ENCODE measurements at places on chromosomes 11 and 22.

GRCh38 chr22:30328466-30329049 lies 1.8 kb upstream of the TBC1D10A start:
- DNase-seq = no peak

- no peak for DNase-seq
Observed at GRCh38 chr22:19464546-19464945, 14.4 kb downstream of the UFD1 start.

DNA sequence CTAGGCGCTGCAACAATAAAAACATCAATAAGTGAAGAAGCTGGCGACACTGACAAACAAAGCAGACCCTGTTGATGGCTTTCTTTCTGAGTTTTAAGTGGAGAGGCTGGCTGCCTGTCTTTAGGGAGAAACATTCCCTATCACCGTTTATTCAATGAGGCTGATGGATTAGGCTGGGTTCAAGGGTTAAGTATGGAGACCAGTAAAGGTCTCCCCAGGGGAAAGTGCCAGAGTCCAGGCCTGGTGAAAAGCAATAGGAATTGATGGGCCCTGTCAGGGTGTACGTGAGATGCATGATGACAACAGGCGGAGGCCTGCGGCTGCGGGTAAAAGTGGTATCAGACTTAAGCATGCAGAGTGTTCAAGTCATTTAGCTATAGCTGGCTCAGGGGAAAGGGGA lies 102.6 kb downstream of the ALX4 start:
- DNase-seq = no peak

DNA sequence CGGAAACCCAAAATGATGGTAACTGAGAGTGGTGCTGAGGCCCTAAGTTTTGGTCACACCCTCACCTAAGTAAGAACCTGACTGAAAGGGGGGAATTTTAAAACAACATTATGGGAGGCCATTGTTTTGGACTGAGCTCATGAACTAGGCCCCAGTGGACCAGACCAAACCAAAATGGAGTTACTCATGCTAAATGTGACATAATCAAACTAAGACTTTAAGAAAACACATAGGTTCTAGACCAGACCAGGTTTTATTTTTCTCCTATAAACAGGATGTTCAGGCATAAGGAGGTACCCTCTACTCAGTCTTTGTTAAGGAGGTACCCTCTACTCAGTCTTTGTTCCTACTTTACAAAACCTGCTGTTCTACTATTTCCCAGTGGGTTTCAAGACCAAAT lies 7.4 kb upstream of the EI24 start:
- DNase-seq = no peak

DNA sequence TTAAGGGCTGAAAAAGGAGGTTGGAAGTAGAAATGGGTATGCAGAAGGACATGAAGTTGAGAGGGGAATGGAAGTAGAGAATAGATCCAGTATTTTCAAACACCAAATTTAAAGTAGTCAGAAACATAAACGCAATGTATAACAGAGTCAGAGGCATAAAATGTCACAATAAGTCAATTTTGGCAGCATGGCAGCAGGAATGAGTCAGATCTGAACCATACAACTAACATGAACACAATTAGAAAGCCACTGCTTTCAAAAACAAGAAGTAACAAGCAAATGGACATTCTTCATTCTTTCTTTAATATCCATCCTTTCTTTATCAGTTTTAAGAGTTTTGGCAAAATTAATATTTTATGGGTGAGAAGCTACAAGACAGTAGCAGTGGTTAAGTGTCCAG lies 2.5 kb downstream of the CHORDC1 start:
- no peak for DNase-seq

DNA sequence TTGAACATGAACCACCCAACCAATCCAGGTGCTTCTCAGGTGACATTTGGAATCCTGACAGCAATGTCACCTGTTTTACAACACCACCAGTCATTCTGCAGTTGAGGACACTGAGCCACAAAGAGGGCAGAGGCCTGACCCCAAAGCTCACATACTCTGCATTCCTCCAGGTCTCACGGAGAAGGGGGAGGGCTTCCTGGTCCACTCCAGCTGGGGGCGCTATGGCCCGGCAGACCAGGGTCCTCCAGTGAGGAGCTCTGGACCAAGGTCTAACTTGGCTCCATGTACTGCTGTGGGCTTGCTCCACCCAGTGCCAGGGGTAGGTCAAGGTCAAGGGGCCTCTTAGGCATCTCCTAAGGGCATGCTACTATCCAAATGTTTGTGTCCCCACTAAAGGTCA lies 1.5 kb upstream of the PNPLA3 start:
- DNase-seq = no peak

DNA sequence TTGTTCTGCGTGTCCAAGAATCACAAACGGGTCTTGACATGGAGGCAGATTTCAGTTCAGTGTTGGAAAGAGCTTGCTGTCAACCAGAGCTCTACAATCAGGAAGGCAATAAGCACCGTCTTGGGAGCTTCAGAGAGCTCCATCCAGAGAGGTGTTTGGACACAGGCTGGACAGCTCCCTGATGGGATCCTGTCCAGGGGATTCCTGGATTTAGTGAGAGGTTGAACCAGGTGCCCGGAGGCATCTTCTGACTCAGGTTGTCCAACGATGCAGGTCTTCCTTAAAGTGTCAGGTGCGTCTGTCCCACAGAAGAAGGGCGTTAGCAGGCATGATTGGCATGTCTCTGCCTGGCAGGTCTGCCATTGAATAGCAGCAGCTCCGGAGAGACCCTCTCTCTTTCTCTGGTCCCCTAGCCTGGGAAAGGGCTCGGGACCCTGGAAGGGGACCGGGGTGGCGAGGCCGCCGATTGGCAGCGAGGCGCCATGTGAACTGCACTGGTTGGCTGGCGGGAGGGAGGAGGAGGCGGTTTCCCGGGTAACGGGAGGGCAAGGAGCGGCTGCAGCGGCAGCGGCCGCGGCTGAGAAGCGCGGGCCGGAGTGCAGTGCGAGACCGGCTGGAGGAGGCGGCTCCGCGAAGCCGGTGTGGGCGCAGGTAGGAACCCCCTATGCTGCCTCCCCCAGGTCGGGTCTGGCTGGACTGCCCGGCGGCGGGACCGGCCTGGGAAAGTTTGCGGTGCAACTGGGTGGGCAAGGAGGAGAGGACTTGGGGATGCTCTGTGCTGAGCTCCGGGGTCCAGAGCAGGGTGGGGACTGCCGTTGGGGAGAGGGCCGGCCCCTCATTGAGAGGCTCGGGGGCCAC lies 104.1 kb upstream of the E2F8 start:
- DNase-seq = no peak

DNA sequence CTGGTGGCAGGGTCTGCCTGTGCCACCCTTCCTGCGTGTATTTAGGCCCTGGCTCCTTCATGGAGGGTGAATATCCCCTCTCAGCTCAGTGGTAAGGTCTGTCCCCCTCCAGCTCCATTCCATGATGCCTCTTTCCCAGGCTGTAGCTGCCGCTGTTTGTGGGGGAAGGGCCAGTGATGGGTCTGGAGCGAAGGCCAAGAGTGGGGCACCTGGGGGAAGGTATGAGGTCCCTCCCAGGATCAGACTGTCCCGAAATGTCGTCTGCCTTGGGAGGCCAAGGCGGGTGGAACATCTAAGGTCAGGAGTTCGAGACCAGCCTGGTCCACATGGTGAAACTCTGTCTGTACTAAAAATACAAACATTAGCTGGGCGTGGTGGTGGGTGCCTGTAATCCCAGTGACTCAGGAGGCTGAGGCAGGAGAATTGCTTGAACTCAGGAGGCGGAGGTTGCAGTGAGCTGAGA lies 1.1 kb downstream of the CD151 start:
- DNase-seq = no peak

DNA sequence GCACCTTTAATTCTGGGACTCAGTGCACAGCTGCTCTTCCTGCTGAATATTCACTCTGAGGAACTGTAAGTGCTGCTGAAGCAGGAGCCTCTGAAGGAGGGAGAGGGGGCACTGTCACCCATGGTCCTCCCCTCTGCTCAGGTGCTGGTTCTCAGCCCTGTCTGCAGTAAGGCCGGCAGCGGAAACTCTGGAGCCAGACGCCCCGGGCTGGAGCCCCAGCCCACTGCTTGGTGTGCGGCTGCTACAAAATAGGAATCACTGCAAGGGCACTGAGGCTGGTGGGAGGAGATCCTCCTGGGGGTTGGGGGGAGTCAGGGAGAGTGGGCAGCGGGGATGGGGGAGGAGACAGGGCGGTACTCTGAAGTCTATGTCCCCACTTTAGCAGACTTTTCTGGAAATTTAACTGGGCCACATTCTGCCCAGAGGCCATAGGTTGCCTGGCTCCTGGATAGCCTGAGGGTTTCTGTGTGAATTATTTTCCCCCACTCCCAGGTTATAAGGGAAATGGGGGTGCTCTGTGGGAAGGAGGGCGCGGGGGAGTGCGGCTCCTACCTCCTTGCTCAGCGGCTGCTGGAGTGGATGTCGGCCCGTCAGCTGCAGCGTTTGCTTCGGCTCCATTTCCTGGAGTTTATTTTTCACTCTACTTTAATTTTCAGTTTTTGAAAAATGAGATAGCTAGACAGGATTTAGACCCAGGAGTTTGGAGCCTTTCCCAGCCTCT lies 33.6 kb downstream of the TBC1D22A start:
- DNase-seq = no peak

DNA sequence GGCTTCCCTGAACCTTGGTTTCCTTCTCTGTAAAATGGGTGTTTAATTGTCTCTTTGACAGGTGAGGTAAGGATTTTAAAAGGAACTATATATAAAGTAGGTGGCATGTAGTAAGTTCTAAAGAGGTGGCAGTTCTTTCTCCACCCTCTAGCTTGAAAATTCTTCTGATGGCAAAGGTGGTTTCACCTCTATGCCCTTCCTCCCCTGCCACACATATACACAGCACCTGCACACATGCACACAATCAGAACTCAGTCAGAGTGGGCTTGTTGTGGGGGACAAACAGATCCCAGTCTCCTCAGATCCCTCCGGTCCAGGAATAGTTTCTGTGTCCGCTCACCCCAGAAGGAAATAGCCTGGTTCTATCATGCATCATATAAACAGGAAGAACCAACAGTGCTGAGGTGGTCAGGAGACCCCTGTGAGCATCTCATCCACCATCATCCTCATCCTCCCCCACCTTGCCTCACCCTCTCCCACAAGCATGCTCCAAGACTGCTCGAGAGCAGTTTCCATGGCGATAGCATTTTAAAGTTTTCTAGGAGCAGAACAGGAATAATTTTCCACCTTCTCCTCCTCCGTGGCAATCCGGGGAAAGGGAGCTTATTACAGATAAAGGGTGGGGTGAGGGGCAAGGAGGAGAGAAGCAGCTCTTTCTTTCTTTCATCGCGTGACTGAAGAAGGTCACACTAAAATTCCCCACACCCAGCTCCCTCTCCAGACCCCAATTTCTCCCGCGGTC lies 123.6 kb downstream of the CHST1 start:
- DNase-seq = no peak

DNA sequence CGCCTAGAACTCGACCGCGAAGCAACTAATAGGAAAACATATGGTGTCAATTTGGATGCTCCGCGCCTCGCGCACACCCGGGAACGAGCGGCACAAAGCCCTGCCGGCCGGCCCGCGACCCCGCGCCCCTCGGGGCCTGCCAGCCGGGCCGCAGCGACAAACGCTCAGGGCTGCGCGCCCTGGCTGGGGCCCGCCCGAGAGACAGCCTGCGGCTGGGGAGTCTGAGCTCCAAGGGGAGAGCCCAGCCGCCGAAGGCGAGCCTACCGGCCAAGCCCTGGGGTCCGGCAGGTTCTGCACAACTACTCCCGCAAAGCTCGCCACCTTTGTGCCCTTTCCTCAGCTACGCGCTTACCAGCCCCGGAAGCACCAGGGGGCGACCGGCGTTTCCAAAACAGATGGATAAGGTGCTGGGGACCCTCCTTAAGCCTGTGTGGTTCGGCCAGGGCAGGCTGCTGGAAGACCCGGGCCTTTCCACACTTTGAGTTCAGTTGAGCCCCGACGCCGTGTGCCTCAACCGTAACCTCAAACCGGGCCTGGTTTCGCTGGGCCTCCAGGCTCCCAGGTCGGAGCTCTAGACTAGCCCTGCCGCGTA lies 6.0 kb downstream of the PAX6 start:
- no peak for DNase-seq

DNA sequence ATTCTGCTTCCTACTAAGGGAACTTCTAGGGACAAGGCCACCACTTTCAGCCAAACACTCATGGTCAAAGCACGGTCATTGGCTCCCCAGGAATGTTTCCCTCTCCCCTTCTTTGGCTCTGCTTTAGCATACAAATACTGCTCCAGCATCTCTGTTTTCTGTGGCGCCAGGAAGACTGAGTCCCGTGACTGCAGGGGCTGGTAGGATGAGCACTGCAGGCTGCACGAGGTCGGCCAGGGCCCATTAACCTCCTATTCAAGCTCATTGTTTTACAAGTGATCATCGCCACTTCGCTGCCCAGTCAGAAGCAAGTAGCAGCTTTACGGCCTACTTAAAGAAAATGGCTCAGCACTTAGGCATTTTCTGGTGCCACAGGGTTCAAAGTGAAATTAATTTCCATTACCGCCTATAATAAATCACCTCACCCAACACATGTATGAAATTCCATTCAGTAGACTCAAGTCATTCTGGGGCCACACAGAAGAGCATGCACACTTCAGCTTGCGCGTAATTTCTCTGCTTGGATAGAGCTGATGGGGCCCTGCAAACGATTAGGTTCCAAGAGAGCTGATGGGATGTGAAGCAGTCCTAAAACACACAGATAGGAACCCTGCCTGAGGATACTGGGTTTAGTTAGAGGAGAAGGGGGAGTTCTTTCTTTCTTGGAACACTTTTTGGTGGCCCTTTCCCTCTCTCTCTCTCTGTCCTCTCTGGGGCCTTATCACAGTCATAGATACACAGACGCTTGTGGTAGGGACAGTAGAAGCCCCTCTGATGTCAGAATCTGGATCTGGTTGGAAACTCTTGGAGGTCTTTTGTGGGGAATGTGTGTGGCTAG lies 173.7 kb downstream of the KIF18A start:
- no peak for DNase-seq

- no peak for DNase-seq
Observed at GRCh38 chr11:13256216-13256615, 21.4 kb upstream of the BMAL1 start.

- no peak for DNase-seq
Observed at GRCh38 chr22:35995772-35996171, 32.9 kb downstream of the RBFOX2 start.

- DNase-seq = no peak
Observed at GRCh38 chr11:69442012-69442806, 39.3 kb upstream of the LINC01488 start.

GRCh38 chr11:57459164-57460021 lies 935 bp upstream of the RTN4RL2 start:
- DNase-seq = no peak

DNA sequence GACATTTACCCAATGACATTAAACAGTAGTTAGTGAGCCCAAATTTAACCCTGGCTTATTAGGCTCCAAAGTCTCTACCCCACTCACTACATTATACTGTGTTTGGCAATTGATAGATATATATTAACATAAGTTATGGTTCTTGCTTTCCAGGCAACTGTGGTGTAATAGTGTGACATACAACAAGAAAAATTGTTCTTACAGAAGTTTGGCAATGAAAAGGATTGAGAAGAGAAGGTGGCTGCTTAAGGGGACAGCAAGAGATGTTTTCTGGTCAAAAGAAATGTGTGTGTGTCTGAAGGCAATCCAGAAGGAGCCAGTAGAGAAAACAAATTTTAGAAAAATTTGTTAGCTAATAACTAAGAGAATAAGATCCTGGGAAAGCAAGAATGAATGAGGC lies 132.4 kb downstream of the SWAP70 start:
- DNase-seq = no peak

GRCh38 chr11:61816736-61817455 lies at the start of gene FADS1:
Gene FADS1, minus strand, starts transcription at chr11:61817003. Its CDS starts 74 bp downstream, at chr11:61816929.
- DNase-seq = peak; percentile 58

- no peak for DNase-seq
Observed at GRCh38 chr11:19728436-19728835, 15.8 kb downstream of the NAV2 start.

GRCh38 chr22:38567531-38568285 lies 2.3 kb downstream of the DMC1 start:
- no peak for DNase-seq

GRCh38 chr11:10293423-10294289 lies at the start of gene SBF2:
Gene SBF2, minus strand, starts transcription at chr11:10294219. Its CDS starts 150 bp downstream, at chr11:10294069.
- peak; percentile 69 for DNase-seq
